Kidney (tissue), 22 donors: ENCODE measurements at places on chromosomes 3 and 15.

- no peak overlapping the region for H3K27ac ChIP-seq
- no peak overlapping the region for H3K4me3 ChIP-seq
- no peaks in the 10 kb centered on the region for H3K27me3 ChIP-seq
- no peaks in the 10 kb centered on the region for H3K4me1 ChIP-seq
Observed at GRCh38 chr3:134087060-134087974, 57.6 kb upstream of the SLCO2A1 start.

DNA sequence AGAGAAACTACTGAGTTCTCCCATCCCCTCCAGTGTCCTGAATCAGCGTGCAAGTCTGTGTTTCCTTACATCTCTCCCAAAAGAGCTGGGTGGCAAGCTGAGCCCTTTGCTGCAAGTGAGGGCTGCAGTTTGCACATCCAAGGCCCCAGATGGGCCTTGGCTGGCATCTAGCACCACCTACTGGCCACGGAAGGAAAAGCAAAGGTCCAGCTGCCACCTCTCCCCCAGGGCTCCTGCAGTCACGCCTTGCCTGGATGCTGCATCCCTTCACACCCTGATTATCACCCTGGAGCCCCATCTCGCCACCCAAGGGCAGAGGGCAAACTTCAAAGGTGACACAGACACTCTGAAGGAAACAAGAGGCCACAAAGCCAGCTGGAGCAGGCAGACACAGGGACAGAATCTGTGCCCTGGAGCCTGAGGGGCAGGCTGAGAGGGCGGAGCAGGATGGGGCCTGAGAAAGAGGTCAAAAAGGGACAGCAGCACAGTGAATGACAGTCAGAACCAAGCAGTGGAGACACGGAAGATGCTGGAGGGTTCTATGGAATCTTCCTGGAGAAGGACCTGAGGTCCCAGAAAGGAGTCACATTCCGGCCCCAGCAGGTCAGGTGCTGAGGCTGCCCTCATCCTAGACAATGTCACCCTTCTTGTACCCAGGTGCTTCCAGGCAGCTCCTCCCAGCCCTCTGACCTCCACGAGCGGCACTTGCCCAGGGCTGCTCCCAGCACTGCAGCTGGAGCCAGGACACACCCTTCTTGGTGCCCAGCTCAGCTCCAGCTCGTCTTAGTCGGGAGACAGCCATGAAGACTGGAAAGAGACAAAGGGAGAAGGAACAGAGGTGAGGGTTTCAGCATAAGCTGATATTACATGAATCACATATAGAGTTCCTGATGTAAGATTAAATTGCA, 18.3 kb upstream of the NTRK3 start:
- H3K27me3 ChIP-seq: no peaks in the 10 kb centered on the region
- no peak overlapping the region for H3K27ac ChIP-seq
- peak; percentile 79 for DNase-seq
- H3K4me3 ChIP-seq: no peak overlapping the region

DNA sequence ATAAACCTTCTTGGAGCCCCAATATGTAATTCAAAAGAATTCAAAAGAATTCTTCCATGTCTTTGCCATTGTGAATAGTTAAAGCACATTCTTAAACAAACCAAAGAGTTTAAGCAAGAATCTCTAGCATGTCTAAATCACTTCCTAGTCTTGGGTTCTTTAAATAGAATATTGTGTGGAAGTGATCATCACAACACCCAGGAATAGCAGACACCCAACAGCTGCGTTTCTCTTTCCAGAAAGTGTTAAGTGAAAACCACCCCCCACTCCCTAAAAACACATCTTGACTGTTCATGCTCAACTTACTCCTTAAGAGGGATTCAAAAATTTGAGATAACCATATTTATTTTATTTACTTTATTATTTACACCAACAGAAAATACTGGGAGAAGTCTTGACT, 24.1 kb upstream of the CAPN7 start:
- H3K27ac ChIP-seq: no peak overlapping the region
- H3K27me3 ChIP-seq: no peaks in the 10 kb centered on the region
- H3K4me3 ChIP-seq: no peak overlapping the region
- no peaks in the 10 kb centered on the region for H3K4me1 ChIP-seq
- no peak for DNase-seq

- no peak overlapping the region for H3K4me3 ChIP-seq
- H3K4me1 ChIP-seq: no peaks in the 10 kb centered on the region
- H3K36me3 ChIP-seq: no peaks in the 10 kb centered on the region
- H3K27ac ChIP-seq: no peak overlapping the region
- no peak for DNase-seq
Observed at GRCh38 chr3:30277494-30277893, 328.9 kb upstream of the TGFBR2 start.

- no peak overlapping the region for H3K27ac ChIP-seq
- peaks cover 11% of the 10 kb centered on the region for H3K4me1 ChIP-seq
- no peaks in the 10 kb centered on the region for H3K27me3 ChIP-seq
- no peak overlapping the region for H3K4me3 ChIP-seq
Observed at GRCh38 chr3:150755902-150756301, 7.1 kb downstream of the SIAH2 start.
